ENCODE measurements at places on chromosomes 13 and 19.
A peak's percentile ranks its signal among the peaks of the same experiment; 100 is the strongest.

DNA sequence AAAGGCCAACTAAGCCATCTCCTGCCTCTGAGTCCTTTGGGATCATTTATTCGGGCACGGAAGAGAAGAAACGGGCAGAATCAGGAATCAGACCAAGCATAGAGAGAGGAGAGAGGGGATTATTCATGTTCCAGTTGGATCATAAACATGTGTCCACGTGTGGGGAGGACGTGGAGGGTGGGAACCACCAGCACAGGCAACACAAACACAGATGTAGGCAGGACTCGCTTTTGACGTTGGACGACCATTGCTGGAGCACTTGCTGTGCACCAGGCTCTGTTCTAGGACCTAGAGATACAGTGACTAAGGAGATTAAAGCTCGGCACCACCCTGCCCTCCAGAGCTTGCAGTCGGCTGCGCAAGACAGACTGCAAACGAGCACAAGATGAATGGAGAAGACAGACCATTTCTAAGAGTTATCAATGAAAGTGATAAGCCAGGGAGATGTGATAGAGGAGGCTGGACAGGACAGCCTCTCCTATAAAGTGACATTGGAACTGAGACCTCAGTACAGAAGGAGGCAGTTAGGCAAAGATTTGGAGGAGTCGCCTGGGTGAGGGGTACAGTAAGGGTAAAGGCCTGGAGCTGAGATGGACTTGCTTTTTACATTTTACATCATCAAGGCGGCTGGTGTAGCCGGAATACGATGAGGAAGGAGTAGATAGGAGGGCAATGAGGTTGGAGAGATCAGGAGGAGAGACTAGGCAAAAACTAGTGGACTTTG, 716 bp downstream of the SH2D3A start:
- no peak for DNase-seq

- DNase-seq = no peak
Measured at GRCh38 chr13:91346062-91346461, 1.4 kb upstream of the MIR17HG start.

GRCh38 chr13:41236369-41236768, 27.0 kb downstream of the MTRF1 start:
- DNase-seq = no peak

GRCh38 chr19:13700621-13701020, 63.7 kb upstream of the MRI1 start:
- no peak for DNase-seq

- no peak for DNase-seq
Measured at GRCh38 chr19:10655457-10656312, 1.5 kb downstream of the ILF3 start.

GRCh38 chr13:97582170-97582569, 148.2 kb downstream of the RAP2A start:
- DNase-seq = no peak

GRCh38 chr13:64778002-64778401, 2452.1 kb downstream of the PCDH9 start:
- no peak for DNase-seq

GRCh38 chr13:30629527-30629926, 11.8 kb downstream of the USPL1 start:
- DNase-seq = no peak

GRCh38 chr13:48652851-48653471, 768 bp upstream of the CYSLTR2 start:
- DNase-seq = no peak

GRCh38 chr13:30002577-30002976, 152.2 kb upstream of the UBL3 start:
- no peak for DNase-seq

GRCh38 chr13:70784207-70784989, 676.1 kb upstream of the KLHL1 start:
- no peak for DNase-seq

GRCh38 chr13:22256111-22256639, 585.3 kb downstream of the FGF9 start:
- no peak for DNase-seq

GRCh38 chr19:1514986-1515721, 2.3 kb upstream of the ADAMTSL5 start:
- no peak for DNase-seq

DNA sequence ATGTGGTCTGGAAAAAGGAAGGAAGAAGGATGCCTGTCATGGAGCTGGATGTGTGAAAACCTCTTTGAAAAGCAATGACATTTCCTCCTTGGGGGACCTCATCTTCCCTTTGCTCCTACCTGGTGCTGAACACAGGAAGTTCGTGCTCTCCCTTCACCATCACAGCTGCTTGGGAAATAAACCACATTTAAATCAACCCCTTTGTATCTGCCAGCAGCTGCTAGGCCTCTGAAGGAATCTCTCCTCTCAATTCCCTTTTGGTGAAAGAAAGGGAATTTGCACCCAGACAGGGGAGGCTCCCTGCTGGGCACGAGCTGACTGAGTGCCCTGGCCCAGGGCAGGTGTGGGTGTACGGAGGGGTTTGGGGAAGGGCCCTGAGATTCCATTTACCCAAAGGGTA, 437.7 kb downstream of the TSHZ3 start:
- no peak for DNase-seq

DNA sequence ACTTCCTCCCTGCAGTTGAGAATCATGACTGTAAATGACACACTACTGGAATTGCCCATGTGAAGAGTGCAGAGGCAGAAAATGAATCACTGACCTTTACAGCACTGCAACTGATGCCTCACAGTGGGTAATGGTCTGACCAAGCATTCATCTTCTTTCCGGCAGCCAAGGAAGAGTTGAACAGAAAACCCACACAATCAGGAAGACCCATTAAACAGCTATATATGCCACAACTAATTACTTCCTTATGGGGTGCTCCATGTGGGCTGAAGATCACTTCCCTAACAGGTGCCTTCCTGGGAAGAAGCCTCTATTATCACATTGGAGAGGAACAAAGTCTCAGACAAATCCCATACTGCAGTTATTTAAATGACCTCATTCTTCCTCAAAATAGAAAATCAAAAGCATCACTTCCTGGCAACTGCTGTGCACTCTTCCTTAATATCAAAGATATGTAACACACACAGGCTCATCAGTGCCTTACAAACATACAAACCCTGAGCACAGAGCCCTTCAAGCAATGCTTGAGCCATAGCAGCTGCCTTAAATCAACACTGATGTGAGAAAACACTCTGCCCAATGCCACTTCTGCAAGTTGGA, 45.8 kb downstream of the RUBCNL start:
- DNase-seq = no peak

DNA sequence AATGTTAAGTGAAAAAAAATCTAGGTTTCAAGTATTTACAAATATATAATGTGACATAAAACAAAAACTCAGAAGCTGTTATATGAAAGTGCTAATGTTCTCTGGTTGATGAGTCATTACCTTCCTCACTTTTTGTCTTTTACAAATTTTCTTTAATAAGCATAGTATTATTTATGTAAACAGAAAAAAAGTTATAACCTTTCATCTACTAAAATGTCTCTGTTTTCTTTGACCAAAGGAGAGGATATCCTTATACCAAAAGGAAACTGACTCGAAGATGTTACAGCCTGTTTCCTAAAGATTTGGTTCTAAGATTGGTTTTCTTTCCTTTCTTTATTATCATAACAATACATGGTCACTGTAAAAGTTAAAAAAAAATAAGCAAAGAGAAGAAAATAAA, 38.0 kb downstream of the RCBTB2 start:
- DNase-seq = no peak

DNA sequence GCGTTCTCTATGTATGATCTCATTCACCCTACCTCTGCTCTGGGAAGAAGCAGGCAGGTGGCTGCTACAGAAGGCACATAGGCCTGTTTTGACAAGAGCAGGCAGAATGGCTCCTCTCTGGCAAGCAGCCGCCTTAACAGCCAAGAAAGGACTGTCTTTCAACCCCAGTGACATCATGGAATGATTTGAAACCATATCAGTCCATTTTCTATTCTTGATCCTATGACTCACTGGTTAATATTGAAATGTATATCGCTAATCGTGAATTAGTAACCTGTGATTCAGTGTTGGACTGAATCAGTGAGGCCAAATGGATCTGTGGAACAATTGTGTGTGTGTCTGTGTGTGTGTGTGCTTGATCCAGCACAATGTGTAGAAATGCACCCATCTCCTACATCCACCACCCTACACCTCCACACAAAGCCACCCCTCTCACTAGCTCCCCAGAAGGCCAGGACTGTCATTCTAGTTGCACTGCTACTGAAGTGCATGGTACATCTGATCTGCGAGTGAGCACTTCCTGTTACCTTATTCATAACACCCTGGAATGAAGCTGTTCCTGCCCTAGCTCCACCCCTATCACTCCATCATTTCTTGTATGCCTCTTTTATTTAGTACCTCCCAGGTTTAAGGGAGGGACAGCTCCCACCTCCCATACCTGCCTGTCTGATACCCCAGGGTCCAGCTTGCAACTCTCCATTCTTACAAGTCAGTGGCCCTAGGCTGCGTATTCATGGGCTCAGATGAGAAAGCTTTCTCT, 460.0 kb downstream of the FOXO1 start:
- no peak for DNase-seq

GRCh38 chr13:34751492-34751891, 190.6 kb upstream of the NBEA start:
- DNase-seq = no peak

DNA sequence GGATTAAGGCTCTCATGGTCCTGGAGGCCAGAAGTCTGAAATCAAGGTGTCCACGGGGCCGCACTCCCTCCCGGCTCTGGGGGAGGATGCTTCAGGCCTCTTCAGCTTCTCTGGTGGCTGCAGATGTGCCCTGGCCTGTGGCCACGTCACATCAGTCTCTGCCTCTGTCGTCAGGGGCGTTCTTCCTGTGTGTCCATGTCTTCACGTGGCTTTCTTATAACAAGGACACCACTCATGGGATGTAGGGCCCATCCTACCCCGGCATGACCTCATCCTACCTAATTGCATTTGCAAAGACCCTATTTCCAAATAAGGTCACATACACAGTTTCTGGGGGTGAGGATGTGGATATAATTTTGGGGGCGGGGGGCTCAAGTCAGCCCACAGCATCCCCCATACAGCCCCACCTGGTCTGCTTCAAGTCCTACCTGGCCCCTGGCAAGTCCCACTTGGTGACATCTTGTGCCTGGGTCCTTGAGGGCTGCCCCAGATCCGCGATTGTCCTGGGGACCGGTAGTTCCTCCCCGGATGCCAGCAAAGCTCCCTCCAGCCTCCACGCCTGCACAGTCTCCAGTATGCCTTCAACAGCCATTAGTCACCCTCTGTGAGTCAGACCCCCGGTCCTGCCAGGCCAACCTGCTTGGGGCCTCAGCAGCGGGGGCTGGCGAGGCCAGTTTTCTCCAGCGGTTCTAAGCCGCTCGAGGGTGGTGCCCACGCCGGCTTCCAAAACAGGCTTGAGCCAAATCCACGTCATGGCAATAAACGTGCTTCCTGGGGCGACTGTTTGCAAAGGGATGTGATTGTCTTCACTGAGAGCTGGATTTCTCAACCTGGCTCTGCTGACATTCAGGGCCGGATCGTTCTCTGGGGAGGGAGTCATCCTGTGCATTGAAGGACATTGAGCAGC, 32.2 kb downstream of the MYO9B start:
- DNase-seq = peak; percentile 11

- peak; percentile 31 for DNase-seq
Measured at GRCh38 chr13:98216711-98217285, 39.7 kb upstream of the RNF113B start.

DNA sequence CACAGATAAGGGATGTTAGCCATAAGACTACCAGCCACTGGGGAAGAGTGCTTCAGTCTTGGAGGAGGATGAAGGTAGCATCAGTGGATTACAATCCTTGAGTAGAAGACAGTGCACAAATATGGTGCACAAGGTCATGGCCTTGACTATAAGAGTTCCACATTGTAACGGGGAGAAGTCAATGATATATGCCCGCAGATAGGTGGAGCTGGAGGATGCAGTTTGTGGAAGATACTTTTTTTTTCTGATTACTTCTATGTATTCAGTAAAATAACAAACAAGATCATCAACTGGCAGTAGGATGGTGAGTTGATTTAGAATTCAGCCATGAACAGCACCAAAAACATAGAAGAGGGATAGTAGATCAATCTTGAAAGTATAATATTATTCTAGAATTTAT, 926.8 kb upstream of the MIR17HG start:
- DNase-seq = no peak

DNA sequence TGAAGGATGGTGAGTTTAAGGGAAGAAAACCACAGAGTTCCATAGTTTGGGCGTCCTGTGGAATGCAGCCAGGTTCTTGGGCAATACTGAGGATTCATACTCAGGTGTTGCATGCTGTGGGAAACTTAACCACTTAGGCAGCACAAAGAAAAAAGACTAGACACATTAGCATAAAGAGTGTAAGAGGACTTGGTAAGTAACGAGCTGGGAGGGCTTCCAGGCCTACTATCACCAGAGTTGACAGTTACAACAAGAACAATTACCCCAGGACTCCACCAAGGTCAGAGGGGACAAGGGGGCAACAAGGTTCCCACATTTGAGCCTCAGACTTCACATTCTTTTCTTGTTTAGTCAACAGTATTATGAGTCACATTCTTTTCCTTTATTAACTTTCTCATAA, 33.2 kb downstream of the KCTD12 start:
- no peak for DNase-seq

DNA sequence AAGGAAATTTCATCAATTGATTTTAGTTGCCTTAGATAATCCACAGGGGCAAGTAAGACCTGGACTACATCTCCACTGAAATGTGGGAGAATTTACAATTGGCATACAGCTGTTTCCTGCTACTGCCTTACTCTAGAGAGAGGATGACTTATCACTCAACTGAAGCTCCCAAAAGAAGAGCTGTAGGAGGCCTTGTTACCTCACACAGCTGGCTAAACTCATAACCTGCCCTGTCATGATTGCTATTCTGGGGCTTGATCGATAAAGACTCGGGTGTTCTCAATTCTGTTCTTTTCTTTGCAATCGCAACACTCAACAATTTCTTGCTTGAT, 1396.4 kb downstream of the EFNB2 start:
- no peak for DNase-seq

- no peak for DNase-seq
Measured at GRCh38 chr19:30719999-30720345, 347.8 kb downstream of the ZNF536 start.

GRCh38 chr13:105678072-105678471, 857.4 kb downstream of the EFNB2 start:
- DNase-seq = no peak

DNA sequence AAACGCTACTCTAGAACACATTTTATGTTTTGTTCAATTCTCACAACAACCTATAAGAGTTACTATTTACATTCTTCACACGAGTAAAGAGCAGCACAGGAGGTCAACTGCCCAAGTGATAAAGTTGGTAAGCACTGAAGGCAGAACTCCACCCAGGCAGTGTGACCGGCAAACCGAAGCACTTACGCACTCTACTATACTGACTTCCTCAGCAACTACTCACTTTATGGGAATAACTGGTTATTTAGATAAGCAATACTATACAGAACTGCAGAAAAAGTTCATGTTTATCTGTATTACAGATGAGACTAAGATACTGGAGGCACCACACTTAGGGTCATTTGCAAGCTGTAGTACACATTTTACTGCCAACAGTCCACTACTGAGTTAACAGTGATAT, 28.8 kb downstream of the FOXO1 start:
- no peak for DNase-seq

DNA sequence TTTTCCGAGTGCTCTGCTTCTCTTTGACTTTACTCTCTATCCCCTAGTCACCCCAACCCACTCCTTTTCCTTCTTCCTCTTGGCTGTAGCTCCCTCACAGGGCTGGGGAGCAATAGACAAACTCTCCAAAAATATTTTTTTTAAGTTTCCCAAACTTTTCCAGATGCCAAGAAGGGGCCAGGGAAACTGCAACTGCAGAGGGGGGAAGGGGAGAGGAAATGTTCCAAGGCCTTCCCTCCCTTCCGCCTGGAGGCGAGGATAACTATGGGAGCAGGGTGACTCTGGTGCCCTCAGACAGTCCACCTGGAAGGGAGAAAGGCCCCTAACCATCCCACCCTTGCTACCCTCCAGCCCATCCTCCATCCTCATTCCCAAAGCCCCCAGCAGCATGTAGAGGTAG, 49.4 kb downstream of the LYL1 start:
- DNase-seq = no peak

Data from NCI-H1092 (cell line).